ENCODE measurements at places on chromosomes 11 and 22.

DNA sequence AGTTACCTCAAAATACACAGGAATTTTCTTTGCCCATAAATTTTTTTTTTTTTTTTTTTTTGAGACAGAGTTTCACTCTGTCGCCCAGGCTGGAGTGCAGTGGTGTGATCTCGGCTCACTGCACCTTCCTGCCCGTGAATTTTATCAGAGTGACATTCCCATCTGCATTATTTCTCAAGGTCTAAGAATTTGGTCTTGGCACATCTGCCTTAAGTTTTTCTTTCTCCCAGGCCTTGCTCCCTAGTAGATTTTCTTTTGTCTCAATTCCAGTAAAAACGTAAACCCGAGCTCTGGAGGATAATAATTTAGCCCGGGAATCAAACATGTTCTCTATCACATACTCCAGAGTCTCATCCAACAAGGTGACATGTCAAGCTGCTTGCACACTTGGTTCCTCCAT lies 12.4 kb downstream of the TRIM6 start:
- DNase-seq, result no peak

- no peak for DNase-seq
Measured at GRCh38 chr22:28027453-28028448, 108.7 kb upstream of the PITPNB start.

DNA sequence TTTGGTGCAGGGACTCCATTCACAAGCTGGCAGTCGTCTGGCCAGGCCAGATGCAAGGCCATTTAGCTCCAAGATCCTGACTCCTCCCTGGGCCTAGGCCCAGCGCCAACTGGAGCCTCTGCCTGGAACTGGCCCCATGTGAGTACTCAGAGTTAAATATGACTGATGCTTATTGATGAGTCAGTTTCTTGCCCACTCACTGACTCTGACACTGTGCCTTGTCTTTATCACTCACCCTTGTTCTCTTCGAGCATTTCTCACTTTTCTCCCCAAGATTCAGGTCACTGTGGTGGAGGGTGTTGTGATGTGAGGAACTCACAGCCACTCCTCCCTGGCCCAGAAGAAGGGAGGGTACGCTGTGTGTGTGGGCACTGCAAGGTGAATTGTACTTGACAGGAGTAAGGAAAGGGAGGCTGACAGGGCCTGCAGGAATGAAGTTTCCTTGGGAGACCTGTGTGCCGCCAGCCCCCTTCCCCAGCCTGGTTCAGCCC lies 23.2 kb upstream of the ST3GAL4 start:
- DNase-seq, result no peak

GRCh38 chr22:38735465-38736256 lies 20.1 kb downstream of the SUN2 start:
- no peak for DNase-seq

DNA sequence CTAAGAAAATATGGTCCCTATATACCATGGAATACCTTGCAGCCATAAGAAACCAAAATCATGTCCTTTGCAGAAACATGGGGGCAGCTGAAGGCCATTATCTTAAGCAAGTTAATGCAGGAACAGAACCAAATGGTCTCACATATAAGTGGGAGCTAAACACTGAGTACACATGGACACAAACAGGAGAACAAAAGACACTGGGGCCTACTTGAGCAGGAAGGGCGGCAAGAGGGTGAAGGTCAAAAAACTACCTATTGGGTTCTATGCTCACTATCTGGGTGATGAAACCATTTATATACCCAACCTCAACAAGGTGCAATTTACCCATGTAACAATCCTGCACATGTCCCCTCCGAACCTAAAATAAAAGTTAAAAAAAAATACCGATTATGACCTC lies 22.5 kb downstream of the GAS2 start:
- no peak for DNase-seq

GRCh38 chr11:19018901-19019300 lies 41.6 kb downstream of the MRGPRX2 start:
- no peak for DNase-seq

DNA sequence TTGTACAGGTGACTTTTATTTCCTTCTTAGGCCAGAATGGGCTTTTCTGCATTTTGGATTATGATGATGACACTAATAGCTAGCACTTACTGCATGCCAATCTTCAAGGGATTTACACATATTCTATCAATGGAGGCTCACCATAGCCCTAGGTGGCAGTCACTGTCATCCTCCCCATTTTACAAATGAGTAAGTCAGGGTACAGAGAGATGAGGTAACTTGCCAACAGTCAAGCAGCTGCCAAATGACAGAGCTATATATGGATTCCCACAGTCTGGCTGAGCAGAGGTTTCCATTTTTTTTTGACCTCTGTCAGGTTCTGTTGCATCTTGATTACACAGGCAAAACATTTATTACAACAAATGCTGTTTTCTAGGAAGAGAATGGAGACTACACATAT lies 23.8 kb upstream of the C11orf96 start:
- no peak for DNase-seq

GRCh38 chr11:102010776-102011494 lies 36.3 kb upstream of the CFAP300 start:
- DNase-seq, result no peak

GRCh38 chr11:80061056-80061455 lies 620.2 kb upstream of the TENM4 start:
- DNase-seq, result no peak

GRCh38 chr11:3642071-3642951 lies 519 bp upstream of the ART5 start:
- DNase-seq, result no peak

DNA sequence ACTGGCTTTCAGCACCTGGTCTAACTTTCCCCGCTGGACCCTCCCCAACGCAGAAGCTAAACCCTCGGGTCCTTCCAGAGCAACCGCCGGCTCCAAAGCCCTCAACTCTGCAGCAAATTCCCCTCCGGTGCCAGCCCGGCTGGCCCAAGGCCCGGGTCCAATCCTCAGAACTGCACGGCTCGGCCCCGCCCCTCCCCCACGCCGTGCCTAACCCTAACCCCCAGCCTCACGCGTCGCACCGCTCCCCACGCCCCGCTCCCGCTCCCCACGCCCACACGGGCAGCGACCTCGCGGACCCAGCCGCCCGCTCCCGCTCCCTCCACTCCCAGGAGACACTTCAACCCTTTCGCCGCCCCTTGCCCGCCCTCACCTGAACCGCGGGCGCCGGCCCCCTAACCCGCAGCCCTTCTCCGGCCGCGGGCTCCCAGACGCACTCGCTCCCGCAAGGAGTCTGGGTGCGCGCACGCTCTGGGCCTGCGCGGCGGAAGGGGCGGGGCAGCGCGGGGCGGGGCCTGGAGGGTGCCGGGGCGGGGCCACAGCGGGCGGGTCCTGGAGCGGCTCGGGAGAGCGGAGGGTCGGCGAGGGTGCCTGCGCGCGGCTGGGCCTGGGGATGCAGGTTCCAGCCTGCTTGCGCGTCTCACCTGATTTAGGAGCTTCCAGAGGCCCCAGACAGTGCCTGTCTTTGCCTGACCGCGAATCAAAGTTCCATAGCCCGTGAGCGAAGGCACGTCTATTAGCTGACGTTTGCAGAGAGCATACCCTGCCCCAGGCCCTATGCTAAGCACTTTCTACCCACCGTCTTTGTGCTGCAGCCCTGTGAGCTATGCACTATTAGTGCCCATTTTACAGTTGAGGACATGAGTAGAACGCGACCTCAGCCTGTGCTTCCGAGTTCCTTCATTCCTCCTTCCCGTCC lies at the start of gene NFRKB:
Gene NFRKB (minus strand): TSS at position 453 of the 916 bp plus-strand sequence. CDS start 2,729 bp downstream, outside the sequence.
- DNase-seq, result no peak

DNA sequence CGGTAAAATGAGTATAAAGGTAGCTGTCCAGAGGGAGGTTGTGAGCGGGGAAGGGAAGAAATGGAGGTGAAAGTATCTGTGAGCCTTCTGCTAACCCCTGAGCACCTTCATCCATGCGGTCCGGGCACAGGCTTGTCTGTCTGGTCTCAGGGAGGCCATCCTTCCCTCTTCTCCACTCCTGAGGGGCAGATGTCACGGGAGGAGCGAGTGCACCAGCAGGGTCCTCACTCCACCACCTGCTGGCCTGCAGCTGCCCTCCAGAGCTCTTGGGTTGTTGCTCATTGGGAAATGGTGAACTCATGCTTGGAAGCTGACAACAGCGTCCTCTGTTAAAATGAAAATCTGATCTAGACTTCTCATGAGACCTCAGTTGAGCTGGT lies 33.8 kb upstream of the WNT11 start:
- DNase-seq, result no peak

- DNase-seq, result no peak
Measured at GRCh38 chr11:65965986-65966762, 4.6 kb downstream of the SART1 start.

GRCh38 chr22:22974795-22975580 lies 87.4 kb downstream of the IGLL5 start:
- DNase-seq, result no peak

- no peak for DNase-seq
Measured at GRCh38 chr11:3008746-3009336, 16.7 kb upstream of the NAP1L4 start.

GRCh38 chr22:44799077-44799945 lies 46.9 kb downstream of the ARHGAP8 start:
- DNase-seq, result no peak

All from NCI-H187 treated with DMSO at 0.1 percent for 48 hours (cell line).